ENCODE measurements at places on chromosomes 7 and 10.

- no peak for DNase-seq
Observed at GRCh38 chr7:115274-115911, 77.0 kb upstream of the FAM20C start.

- DNase-seq: no peak
Observed at GRCh38 chr10:121593281-121594075, 4.8 kb downstream of the FGFR2 start.

DNA sequence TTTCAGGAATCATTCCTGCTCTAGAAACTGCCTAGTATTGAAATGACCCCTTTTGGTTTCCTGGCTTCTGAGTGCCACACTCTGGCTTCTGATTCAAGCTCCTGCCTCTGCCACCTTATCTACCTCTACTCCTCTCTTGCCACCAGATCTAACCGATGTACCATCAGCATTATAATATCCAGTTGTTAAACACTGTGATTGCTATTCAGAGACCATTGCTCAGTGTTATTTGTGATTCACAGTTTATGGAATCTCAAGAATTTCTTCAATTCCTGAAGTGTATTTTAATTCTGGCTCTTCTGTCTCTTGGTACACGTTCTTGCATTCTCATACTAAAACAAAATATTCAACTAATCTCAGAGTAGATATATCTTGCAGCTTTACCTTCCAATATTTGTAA lies 88.7 kb downstream of the DYNC1I1 start:
- no peak for DNase-seq

- no peak for DNase-seq
Observed at GRCh38 chr10:35219292-35219691, 92.6 kb downstream of the CREM start.

DNA sequence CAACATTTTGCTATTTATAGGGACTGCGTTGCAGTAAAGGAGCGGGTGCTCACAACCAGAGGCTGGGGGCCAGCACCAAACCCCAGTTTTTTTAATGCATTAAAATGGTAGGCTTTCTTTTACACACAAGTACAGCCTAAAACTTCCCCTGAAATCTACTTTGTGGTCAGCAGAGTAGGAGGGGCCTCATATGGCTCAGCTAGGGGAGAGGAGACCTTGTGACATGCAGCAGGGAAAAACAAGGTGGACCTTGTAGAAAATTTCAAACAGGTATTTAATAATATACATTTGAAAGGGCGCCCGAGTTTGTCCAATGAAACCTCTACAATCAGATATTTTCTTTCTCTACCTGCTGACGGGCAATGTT lies 1.4 kb downstream of the CCDC136 start:
- DNase-seq: no peak

- no peak for DNase-seq
Observed at GRCh38 chr7:92823042-92823441, 13.3 kb downstream of the CDK6 start.

- no peak for DNase-seq
Observed at GRCh38 chr10:98599032-98599610, 152.4 kb upstream of the HPS1 start.

- no peak for DNase-seq
Observed at GRCh38 chr7:48085433-48085791, 3.7 kb upstream of the UPP1 start.

GRCh38 chr10:71708897-71709882 lies 10.4 kb downstream of the C10orf105 start:
- DNase-seq: no peak

DNA sequence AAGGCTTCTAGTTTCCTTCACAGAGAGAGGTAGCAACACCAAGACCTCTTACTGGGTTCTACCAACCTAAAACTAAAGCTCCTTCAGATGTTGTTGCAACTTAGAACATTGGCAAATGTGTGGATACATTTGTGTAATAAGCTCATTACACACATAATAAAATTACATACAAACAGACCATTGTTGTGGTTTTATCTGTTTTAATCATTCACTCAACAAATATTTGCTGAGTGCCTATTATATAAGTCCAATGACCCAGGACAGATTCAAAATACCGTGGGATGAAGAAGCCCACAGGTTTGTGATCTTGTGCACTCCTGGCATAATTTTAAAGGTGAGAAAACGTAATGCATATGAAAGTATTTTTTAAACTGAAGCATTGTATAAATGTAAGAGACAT lies 160.4 kb upstream of the NPVF start:
- no peak for DNase-seq

GRCh38 chr7:102943423-102944169 lies 30.8 kb downstream of the LRRC17 start:
- DNase-seq: no peak

DNA sequence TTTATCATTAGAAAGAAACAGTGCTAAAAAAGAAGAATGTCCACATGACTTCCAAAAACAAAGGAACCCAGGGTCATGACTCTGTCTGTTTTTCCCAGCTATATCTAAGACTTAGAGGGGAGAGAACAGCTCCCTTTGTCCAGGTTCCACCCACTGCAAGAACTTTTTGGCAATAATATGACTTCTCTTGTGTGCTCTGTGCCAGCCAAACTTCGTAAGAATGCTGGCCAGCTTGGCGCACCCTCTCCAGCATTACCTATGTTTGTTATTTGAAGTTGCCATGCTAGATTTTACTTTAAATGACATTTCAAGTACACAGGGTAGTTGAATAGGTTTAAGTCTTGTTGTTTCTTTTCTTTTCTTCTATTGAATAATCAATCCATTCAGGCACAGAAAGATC lies 371.4 kb downstream of the KCNMA1 start:
- no peak for DNase-seq

- no peak for DNase-seq
Observed at GRCh38 chr7:97982647-97983046, 7.3 kb downstream of the OCM2 start.

- DNase-seq: no peak
Observed at GRCh38 chr10:86940677-86941076, 16.7 kb downstream of the MMRN2 start.

GRCh38 chr7:44058759-44059218 lies 6.6 kb downstream of the PGAM2 start:
- no peak for DNase-seq

- DNase-seq: no peak
Observed at GRCh38 chr7:83365746-83366145, 203.1 kb upstream of the PCLO start.

DNA sequence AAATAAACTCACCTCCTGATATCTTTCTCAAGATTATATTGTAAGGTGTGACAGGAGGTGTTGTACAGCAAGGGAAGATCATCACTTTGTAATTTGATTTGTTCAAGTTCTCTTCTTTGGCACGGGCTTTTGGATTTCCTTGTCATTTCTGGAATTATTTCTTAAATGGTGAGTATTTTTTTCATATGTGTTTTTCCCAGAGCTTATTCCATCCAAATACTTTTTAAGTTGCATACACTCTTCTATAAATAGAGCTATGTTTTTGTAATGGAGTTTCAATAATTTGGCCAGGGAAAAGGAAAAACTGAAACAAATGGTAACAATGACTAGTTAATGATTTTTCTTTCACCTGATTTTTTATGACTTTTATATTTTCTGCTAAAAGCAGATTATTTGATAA lies 92.5 kb downstream of the CFAP58 start:
- DNase-seq: no peak

DNA sequence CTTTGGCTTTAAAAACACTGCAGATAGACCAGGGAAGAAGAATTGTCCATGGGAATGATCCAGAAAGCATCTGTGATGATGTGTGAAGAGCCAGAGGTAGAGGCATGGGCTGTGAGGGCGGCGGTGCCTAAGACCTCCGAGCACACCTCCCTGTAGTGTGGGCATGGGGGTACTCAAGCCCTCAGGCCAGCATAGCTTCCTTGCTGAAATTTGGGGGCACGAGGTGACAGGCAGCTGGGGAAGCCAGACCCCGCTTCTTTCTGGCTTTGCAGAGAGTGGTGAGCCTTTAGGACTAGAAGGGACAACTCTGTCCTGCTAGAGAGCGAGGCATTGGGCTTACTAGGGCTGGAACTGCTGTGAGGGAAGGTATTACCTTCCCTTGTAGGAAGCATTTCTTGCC lies 187.7 kb upstream of the SH2B2 start:
- DNase-seq: no peak

DNA sequence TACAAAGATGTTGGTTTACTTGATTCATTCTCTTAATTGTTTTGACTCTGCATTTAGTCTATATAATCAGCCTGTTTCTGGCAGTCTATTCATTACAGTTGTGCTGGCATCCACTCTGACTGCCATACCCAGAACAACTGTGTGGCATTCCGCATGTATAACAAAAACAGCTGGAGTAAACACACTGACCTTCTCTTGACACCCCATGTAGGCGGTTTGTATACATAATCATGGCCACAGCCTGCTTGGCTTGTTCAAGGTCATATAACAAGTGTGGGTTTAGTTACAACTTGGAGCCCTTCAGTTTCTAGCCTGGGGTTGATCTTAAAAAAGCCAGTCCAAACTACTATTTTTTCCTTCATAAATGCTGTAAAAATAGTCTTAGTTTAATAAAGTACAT lies 70.9 kb downstream of the MBL2 start:
- DNase-seq: no peak

- DNase-seq: no peak
Observed at GRCh38 chr7:82318786-82319185, 124.8 kb downstream of the CACNA2D1 start.

GRCh38 chr10:78398382-78398781 lies 364.7 kb downstream of the RPS24 start:
- no peak for DNase-seq

- DNase-seq: no peak
Observed at GRCh38 chr10:64219271-64220025, 698.2 kb downstream of the REEP3 start.

DNA sequence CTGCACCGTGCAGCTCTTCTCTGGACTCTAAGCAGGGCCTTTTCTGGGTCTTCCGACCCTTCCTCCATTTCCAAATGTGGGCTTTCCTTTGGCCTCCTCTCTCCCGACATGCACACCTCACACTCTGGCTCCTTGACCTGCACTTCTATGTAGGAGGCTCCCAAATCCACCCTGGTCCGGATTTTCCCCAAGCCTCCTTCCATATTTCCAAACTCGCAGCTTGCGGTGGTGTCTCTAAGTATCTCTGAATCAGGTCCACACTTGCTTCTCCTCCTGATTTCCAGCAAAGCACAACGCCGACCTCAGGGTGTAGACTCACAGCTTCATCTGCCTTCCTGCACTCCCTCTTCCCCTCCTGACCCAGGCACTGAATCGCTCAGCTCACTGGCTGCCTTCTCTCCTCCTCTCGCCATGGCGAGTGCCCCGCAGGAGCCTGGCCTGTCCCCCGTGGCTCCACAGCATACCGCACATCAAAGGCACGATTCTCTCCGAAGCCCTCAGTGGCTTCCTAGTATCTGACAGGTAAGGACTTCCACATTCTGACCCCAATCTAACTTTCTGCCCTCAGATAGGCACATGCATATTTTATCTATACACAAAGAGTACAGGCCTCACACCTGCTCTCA lies 27.8 kb downstream of the DIP2C start:
- DNase-seq: no peak

GRCh38 chr10:30868611-30869010 lies 163.1 kb downstream of the ZNF438 start:
- no peak for DNase-seq

GRCh38 chr10:58140691-58141347 lies 126.9 kb downstream of the IPMK start:
- no peak for DNase-seq

DNA sequence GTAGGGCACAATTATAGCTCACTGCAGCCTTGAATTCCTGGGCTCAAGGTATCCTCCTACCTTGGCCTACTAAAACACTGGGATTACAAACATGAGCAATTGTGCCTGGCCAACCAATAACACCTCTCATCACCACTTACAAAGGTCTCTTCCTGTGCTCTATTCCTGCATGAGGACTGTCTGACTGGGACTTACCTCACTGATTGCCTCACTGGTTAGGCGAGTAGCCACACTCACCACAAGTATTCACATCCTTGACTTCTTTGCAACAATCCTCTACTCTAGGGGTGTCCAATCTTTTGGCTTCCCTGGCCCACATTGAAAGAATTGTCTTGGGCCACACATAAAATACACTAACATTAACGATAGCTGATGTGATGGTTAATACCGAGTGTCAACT lies 22.6 kb upstream of the PDIA4 start:
- no peak for DNase-seq

DNA sequence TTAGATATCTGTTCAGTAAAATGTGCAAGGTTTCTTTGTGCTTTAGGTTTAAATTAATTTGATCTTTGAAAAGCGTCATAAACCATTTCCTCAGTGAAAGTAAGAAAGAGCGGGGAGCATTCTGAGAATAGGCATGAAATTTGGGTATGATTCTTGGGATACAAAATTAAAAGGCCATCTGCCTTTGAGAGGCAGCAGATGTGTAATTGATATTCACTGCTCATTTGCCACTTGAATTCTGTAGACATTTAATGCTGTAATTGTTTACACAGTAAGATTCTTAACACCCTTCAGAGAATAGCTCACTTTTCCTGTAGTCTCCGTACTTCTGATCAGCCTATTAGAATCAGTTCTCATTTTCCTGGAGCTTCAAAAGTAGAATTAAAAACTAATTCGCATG lies 18.7 kb downstream of the FRMD4A start:
- no peak for DNase-seq

GRCh38 chr10:35585903-35586535 lies 19.1 kb upstream of the GJD4 start:
- DNase-seq: no peak

- DNase-seq: no peak
Observed at GRCh38 chr10:46520941-46521340, 35.5 kb downstream of the GPRIN2 start.

GRCh38 chr7:87934699-87935383 lies 790 bp downstream of the ADAM22 start:
- DNase-seq: no peak

- DNase-seq: no peak
Observed at GRCh38 chr10:61943674-61944378, 42.3 kb downstream of the ARID5B start.

- DNase-seq: no peak
Observed at GRCh38 chr10:91571671-91572070, 61.2 kb downstream of the PPP1R3C start.

DNA sequence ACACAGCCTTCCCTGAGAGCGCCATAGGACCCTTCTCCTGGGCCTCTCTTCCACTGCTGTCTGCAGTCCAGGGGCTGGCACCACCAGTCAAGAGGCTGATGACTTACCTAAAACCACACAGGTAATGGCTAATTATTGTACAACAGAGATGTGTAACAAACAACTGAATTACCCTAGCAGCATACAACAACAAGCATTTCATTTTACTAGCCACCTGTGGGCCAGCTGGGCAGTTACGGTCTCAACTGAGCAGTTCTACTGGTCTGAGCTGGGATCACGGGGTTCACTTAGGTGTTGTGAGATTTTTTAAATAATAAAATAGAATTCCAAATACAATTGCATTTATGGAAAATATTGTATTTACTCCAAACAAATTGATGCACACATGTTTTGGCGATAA lies 431.9 kb downstream of the TNS3 start:
- no peak for DNase-seq

DNA sequence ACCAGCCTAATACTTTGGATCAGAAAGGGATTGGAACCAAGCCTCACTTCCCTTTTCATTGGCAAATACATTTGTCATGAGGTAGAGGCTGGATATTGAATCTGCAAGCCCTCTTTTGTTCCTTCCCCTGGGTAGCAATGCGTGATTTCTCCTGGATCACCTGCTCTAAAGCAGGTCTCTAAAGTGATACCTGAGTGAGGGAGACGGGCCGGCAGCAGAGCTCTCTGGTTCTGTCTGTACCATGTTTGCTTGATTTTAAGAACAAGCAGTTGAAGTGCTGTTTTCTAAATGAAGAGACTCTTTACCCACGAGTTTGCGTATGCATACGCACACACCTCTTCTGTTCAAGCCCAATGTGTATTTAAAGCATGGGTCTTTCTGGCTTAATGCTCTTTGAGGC lies 41.1 kb downstream of the GARS1 start:
- DNase-seq: no peak

Measured in HS-27A (cell line).